Fibroblast of villous mesenchyme (primary cell): ENCODE measurements at places on chromosomes 5 and 9. TPM values are rescaled to one million over a fixed set of nuclear protein-coding genes. Genes with fewer than 3 reads are reported as not detected.

Gene IL3
- total RNA-seq: not detected in 2 replicates

Gene SEMA5A
- total RNA-seq: 72.5 and 74.7 TPM in 2 replicates

Gene TARS1
- total RNA-seq: 288 and 293 TPM in 2 replicates

Gene INSYN2B
- total RNA-seq: 11.0 and 12.5 TPM in 2 replicates

Gene ABLIM3
- 22.2 and 32.8 TPM in 2 replicates for total RNA-seq

Gene GFI1B
- under 0.01 and 0.32 TPM in 2 replicates for total RNA-seq

Gene CD14
- 0.97 and 2.2 TPM in 2 replicates for total RNA-seq
